ENCODE measurements at places on chromosomes 1 and 21.

- DNase-seq: no peak
These were observed 42.4 kb downstream of the PDE9A start for GRCh38 chr21:42695697-42696380.

DNA sequence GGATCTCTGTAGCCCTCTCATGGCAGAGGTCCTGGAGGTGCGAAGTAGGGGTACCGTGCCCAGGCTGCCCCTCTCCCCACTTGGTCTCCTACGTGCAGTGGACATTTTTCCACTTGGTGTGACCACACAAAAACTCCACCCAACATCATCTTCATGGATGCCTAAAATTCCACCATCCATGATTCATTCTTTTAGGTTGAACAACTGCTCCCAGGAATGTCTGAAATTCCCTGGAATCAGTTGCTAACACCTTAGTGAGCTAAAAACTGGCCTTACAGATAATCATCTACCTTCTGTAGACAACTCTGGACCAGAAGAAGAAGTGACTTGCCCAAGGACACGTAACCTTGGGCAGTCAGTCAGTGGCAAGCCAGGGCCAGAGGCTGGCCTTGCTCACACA, 32.1 kb upstream of the CLIC4 start:
- no peak for DNase-seq

DNA sequence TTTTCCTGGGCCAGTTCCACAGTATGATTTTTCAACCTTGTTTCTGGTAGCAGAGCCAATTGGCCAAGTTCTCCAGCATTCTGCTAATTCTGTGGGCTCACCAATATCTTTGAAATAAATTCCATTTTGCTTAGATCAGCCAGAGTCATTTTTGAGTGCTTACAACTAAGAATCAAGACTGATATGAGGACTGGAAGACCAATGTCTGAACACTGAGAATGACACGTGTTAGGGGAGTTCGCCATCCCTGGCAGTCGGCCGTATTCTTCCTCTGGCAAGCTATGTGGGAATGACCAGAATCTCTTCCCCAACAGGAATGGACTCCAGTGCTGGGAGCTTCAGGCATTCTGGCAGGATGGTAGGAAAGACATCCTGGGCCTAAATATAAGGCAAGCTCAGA, 4.9 kb upstream of the TENT5C start:
- DNase-seq: no peak

GRCh38 chr21:31875496-31876015, 2.7 kb downstream of the HUNK start:
- no peak for DNase-seq

DNA sequence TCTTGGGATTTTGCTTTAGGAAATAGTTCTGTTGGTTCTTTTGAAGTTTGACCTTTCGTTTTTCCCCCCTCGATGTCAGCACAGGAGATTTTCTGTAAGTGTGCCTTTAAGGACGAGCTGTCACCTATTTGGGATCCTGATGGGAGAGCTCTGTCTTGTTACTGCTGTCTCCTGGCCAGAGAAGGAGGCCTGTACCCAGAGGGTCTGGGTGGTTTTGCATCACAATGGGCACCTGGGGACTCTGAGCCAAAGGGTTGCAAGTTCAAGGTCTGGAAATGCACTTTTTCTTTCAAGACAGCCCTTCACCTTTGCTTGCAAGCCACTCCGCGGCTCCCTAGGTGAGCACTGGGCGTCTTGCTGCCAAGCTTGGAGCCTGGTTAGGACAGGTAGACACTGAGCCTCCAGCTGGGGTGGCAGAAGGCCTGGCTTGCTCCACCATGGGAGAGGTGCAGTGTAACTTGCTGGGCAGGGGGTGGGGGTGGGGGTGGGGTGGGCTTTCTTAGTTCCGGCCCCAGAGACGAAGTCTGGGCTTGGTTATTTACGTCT, 2.9 kb downstream of the AJAP1 start:
- DNase-seq: no peak

DNA sequence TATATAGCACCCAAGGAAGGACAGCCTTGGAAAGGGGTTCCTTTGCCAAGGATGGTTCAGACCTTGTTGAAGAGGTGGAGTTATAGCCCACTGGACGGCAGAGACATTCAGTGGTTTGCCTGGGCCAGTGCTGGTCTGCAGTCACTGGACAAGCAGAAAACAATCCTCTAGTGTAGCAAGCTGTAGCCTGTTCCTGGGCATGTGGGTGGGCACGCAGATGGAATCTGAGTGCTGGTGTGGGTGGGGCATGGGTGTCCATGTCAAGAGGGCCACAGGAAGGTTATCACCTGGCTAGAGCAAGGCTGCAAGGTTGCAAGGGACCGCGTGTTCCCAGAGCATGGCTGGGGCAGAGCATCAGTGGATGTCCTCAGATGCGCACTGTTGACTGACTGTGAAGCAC, 244.7 kb downstream of the PTPRU start:
- no peak for DNase-seq

DNA sequence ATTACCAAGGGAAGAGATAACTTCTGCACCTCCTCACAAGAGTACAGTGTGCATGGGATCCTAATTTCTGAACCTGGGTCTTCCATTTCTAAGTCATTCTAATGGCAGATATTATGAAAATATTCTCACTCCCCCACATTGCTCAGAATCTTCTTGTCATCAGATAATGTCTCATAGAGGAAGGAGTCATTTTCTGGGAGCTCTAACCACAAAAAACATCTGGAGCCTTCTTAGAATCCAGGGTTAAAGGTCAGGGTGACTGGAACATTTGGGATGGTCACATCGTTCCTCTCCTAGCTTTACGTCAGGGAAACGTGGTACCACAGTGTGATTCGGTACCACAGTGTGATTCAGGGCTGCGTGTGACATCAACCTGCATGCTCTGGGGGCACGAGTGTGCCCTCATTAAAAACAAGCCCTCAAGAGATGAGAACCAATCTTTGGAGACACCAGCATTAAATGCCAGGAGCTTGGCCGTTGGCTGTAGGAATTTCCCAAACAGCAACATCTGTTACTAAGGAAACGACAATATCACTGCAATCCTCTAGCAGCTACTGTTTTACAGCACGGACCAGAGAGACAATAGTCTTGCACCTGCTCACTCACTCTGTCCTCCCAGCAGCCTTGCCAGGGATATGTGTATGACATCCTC, 179.1 kb downstream of the PSMG1 start:
- no peak for DNase-seq

DNA sequence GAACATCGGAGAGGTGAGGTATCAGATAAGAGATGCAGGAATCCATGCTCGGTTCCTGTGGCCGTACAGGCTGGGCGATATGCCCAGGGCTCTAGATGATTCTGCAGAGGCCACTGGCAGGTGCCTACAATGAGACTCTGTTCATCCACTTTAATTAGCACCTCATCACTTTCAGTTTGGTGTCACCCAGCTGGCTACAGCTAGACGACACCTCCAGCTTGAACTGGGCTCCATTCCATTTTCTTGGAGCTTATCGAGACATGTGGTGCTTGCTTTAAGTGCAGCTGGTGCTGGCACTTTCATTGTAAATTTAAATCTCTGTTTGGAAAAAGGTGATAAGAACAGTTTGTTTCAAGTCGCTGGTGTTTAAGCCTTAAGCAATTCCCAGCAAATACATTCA, 322.5 kb upstream of the ADGRL2 start:
- DNase-seq: no peak

GRCh38 chr1:38558500-38559445, 300.8 kb downstream of the RRAGC start:
- DNase-seq: no peak

DNA sequence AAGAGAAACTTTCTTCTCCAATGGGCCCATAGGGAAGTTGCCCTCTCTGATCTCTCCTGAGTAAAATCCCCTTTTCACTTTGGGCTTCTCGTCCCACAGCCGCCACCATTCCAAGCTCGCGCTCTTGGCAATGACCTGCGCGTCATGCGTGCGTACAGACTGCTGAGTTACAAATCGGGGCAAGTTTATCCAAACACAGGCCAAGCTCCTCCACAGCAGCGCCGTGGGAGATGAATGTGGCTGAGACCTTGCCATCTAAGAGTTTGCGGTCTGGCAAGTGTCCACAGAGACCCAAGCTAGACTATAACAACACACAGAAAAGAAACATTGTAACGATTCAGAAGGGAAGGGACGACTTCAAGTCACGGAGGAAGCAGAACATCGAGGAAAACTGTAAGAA, 116.3 kb upstream of the SOD1 start:
- DNase-seq: no peak

DNA sequence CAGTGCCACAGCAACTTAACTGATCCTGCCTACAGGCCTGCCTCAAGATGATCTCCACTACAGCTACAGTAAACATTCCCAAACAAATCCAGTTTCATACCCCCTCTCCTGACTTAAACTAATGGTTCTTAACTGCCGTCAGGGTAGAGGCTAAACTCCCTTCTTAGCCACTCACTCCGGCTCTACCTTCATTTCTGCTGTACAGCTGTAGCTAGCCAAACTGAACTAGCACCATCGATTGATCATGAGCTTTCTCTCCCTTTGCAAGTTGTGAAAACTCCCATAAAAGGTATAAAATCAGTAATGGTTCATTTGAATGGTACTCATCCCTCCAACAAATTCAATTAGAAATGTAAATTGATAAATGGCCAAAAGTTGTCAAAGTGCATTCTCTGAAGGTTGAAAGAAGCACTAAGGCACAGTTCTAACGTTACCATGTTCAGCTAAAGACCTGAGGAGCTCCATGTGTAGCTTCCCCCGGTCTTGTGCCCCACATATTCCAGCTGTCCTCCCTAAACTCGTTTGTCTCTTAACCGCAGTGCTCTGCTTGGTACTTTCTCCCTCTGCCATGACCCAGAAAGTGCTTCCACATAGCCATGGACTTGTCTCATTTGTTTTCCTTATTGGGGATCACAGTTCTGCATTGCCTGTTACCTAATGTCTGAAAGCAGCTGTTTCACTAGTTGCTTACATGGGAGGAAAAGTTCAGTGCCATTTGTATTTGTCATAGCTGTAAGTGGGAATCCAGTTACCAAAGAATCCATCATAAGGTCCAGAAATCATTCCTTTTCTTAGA, 49.8 kb downstream of the DHX9 start:
- DNase-seq: no peak

- no peak for DNase-seq
These were observed 125.8 kb upstream of the PALMD start for GRCh38 chr1:99520121-99520520.

GRCh38 chr1:53142226-53142853, at the start of gene SLC1A7:
Gene SLC1A7 (minus strand): TSS chr1:53142638. CDS start chr1:53142449, 189 bp downstream.
- DNase-seq: no peak

DNA sequence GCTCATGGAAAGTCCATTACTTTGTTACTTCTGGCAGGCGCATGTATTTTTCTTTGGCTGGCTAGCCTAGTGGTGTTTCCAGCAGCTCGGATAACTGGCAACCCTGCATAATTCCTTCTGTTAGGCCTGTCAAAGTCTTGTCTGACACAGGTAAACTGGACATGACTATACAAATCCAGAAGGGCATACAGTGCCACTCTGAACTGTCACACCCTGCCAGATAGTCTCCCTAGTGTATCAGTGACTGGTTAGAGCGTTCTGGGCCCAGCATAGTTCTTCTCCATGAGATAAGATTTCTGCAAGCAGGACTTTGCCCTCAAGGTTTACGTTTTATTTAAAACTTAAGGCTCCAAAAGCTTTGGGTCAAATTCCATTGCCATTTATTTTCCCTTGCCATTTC, 177.7 kb upstream of the GORAB start:
- DNase-seq: no peak

DNA sequence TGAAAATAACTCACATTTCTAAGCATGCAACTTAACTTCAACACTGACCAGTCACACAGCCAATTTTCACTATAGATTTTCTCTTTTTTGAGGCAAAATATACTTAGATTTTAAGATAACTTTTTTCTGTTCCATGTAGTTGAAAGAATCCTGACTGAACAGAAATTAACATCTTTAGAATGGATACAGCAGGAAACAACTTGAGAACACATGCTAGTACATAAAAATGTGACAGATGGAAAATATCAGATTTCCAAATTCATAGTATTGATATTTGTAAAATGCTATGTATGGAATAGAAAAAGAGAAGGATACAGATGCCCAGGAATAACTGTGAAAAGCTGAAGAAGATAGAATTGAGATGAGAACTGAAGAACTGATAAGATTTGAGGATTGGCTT, 1270.6 kb downstream of the KCNT2 start:
- DNase-seq: no peak

GRCh38 chr1:9006956-9007615, 19.1 kb downstream of the SLC2A7 start:
- no peak for DNase-seq

DNA sequence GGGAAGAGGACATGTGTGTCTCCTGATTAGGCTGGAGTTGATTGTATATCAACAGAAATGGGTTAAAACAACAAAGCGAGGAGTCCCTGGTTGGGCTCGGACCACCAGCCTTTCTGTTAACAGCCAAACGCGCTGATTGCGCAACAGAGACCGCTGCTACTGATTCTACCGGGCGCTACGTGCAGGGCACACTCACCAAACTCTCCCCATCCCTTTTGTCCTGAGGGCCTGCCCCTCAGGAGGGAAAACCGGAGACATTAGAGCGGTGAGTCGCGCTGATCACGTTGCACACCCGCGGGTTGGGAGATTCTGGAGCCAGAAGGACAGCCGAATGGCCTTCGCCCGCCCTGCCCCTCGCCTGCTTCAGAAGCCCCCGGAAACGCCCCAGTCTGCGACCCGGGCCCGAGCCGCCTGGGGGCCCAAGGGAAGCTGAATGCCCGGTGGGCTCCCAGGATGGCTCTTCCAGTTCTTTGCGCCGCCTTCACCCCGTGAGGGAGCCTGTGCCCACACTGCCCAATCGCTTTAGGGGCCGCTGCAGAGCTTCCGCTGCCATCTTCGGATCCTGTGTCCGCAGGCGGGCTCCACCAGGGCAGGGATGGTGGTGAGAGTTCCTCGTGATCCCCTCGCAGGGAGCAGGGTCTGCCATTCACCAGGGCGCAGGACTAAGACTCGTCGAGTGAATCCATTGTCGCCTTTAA, 165.4 kb upstream of the NBPF11 start:
- no peak for DNase-seq

GRCh38 chr1:160625725-160626498, 20.9 kb downstream of the SLAMF1 start:
- no peak for DNase-seq

DNA sequence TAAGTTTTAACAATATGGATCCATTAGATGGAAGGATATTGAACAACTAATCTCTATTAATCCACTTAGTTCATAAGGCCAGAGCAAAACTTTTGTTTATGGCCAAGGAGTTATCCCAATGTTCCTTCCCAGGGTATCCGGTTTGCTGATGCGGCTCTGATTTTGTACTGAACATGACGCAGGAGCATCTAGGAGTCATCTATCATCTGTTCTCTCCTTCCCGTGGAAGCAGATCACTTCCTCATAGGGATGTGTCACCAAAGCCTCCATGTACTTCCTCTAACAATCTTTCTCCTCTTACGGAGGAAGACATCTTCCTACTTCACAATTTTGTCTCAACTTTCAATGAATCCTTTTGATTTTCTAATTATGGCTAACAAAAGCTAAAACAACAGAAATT, 206.6 kb downstream of the APP start:
- no peak for DNase-seq

GRCh38 chr1:67814121-67814772, 19.0 kb downstream of the GNG12 start:
- DNase-seq: no peak

GRCh38 chr1:27348861-27349783, 7.3 kb downstream of the SYTL1 start:
- DNase-seq: no peak
